Left renal pelvis (tissue), 4 donors: ENCODE measurements at places on chromosomes 12 and 14.

- DNase-seq = no peak
Measured at GRCh38 chr12:117361347-117361751, at the start of gene NOS1. TSS of gene NOS1 (minus strand) at chr12:117361626. CDS start at chr12:117331069, 30,557 bp downstream.

GRCh38 chr12:5864972-5865371, 80.1 kb downstream of the ANO2 start:
- no peak for DNase-seq

DNA sequence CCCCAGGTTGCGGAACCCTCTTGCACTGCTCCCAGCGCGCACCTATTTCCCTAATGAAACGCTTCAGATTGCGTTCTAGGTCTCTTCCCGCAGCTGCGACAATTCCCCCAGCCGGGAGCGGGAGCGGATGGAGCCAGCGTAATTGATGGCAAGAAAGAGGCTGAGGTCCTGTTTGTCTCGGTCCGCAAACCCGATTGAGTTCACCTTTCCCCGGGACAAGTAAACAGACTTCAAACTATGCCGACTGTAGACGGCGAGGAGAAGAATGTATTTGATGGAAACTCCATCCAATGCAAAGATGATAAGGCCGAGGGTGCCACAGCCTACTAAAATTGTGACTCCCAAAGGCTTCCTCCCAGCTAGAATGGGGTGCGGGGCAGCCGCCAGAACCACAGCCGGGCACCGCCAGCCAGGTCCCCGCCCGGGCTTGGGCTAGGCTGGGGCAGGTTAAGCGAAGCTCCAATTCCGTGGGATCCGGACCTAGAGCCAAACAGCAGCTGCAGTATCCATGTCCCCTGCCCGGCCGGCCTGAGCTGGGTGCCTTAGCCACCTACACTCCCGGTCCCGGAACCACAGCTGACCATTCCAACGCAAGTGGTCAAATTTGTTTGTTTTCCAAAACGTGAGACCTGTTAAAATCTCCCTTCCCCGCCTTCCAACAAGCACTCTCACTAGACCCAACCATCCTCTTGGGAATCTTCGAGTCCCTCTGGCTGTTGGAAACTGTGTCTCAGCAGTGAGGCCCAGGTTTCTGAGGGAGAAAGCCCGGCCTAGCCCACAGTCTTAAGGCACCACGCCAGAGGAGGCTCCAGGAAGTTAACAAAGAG, 5.5 kb downstream of the NKX2-1 start:
- DNase-seq = no peak

- DNase-seq = no peak
Measured at GRCh38 chr12:101181776-101182175, 28.3 kb downstream of the SLC5A8 start.

- DNase-seq = no peak
Measured at GRCh38 chr14:85445151-85445795, 84.7 kb upstream of the FLRT2 start.

GRCh38 chr14:38233218-38233617, 22.7 kb downstream of the CLEC14A start:
- no peak for DNase-seq

DNA sequence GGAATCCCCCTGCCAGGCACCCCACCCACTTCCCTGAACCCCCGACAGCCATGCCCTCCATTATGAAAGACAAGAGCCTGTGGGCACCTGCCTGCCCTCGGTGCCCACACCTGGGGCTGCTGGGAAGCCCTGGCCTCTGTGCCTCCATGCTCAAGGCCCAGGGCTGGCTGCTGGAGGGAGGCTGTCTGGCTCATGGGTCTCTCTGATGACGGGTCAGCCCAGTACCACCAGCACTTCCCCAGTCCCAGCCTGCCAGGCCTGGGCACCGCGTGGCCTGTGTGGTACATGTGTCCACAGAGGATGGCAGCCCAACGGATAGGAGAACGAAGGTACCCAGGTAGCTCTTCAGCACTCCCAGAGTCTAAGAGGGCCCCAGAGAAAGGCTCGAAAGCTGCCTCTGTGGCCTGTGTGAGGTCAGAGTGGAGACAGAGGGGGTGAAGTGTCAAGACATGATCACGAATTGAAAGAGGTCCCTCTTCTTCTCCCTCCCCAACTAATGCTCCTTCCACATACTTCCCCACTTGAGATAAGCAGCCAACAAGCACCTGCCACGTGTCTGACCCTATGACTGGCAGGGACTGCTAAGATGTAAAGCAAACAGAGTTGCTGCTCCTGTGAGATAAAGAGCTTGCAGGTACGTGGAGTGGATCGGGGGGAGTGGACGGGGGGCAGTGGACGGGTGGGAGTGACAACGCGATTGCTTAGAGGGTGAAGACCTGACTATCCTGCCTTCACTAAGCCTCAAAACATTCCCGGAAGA, 21.2 kb downstream of the FBLN5 start:
- no peak for DNase-seq

- no peak for DNase-seq
Measured at GRCh38 chr14:80378084-80378690, 166.9 kb upstream of the DIO2 start.

DNA sequence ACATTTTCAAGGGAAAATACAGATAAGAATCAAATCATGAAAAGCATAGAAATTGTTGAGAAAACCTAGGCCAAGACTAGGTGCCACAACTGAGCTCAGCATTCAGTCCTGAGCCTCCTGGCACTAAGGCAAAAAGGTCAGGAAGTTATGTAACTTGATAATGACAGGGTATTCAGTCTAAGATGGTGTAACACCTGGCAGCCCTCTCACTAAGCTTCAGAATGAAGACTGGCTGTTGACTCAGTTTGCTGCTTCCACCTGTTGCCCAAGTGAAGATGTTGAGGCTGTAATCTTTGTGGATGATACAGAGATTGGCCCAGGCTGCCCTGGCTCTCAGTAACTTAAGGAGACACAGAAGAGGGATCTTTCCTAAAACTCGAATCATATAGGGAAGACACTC, 19.6 kb downstream of the PROX2 start:
- no peak for DNase-seq

DNA sequence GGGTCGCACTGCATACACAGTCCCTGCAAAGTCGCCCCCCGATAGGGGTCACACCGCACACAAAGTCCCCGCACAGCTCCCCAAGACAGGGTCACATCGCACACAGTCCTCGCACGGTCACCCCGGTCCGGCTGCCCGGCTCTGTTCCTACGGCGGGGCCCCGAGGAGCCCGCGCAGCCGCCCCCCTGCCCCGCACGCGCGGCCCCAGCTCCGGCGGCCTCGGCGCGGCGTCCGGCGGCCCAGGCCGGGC, 300 bp downstream of the SSH1 start:
- DNase-seq = no peak

- DNase-seq = no peak
Measured at GRCh38 chr14:87111741-87112140, 881.2 kb downstream of the GALC start.
